ENCODE measurements at places on chromosomes 5 and 9. TPM values are rescaled to one million over a fixed set of nuclear protein-coding genes. Genes with fewer than 3 reads are reported as not detected.

DNA sequence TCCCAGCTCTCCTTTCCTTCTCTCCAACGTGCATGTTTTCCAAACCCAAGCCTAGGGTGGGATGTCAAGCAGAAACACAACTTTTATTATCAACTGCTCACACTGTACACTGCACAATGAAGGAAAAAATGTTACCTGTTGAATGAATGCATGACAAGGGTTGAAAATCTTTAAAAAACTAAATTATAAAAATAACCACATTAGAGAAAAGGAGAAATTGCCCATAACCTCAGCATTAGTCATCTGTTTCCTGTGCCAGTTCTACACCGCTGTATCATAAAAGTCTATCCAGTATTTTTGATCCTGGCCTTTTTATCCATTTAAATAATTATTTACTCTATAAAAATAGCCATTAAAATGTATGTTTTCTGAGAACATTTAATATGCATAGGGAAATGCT, 101.1 kb downstream of the APBA1 start:
- no peak for DNase-seq

DNA sequence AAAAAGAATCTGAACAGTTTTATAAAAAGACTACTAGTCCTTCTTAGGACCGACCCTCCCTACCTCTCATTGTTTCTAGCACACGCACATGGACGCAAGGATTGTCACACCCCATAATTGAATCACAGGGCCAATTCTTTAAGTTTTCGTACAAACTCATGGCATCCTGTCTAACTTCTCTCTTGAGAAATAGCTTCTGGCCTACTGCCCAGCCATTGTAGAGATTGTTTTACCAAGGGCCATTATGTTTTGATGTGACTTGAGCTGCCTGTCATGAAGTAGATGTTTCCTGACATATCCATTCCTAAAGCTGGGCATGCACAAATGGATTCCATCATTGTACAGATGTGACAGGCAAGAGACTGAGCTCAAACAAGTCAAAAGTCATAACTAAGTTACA, 1672.1 kb upstream of the C9orf72 start:
- DNase-seq = no peak

DNA sequence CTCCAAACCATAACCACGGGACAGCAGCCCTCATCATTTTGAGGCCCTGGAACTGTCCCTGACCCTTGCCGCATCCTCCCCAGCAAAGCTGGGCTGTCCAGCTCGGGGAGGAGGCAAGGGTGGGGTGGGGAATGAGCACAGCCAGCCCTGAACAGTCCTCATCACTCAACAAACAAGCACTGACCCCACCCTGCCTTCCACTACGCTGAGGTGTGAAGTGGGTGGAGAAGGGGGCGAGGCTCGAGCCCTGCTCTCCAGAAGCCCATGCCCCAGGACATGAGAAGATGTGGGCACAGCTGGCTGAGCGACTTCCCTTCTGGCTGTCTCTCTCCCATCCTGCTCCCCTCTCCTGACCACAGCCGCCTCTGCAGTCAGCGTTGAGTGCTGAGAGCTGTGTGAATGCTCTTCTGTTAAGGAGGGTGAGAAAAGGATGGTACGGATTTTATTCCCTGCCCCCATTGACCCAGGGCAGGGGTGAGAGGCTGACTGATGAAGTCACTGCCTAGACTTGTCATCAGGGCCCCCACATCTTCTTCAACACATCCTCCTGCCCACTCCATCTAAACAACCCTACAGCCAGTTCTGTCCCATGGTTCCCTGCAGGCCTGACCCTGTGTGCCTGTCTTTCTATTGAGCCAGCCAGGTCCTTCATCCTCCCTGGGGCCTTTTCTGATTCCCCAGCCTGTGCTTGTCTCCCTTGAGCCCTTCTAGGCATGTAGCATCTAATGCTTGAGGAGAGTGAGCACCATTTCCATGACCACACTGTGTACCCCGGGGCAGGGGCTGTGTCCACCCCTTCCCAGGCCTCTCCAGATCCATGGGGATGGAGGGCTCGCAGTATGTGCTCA, 276.0 kb downstream of the FSTL4 start:
- no peak for DNase-seq

- DNase-seq = no peak
Observed at GRCh38 chr9:113962396-113962795, 86.3 kb downstream of the ZNF618 start.

DNA sequence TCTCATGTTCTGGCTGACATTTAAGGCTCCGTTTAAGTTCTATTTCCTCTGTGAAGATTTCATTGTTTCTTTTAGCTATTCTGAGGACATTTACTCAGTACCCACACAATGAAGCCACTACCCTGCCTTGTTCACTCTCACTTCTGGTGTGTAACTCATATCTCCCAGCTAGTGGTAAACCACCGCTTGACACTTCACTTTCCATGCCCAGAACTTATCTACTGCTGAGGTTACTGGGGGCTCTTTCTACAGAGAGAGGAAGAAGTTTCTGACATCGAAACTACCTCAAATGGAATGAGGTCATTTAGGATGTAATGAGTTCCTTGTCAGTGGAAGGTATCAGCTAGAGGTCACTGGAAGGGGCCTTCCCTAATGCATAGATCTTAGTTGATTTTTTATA, 501.5 kb downstream of the DMAC1 start:
- no peak for DNase-seq

- no peak for DNase-seq
Observed at GRCh38 chr5:65163698-65164097, 318.0 kb downstream of the ADAMTS6 start.

DNA sequence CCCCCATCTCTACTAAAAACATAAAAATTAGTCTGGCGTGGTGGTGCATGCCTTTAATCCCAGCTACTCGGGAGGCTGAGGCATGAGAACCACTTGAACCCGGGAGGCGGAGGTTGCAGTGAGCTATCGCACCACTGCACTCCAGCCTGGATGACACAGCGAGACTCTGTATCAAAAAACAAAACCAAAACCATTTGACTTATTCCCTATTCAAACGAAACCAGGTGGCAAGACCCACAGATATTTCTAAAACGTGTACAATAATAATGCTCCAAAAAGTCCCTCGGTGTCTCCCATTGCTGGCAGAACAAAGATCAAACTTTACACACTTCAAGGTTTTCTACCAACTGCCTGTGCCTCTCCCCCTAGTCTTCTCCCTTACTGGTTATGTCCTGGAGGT, 29.8 kb downstream of the HMGCR start:
- no peak for DNase-seq

DNA sequence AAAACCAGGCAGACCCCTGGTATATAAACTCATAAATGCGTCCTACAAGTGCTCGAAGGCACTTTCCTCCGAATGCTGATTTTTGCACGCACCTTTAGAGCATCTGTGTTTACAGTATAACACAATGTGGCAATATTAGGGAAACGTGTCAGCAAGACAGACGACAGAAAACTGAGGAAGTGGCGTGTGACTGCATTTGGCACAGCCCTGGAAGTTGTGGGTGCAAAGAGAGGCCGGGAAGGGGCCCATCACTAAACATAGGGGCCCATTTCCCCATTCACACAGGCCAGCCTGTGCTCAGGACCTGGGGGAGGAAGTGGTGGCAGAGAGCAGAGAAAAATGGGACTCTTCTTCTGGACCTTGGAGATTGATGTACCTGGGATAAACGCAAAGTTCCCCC, 48.2 kb downstream of the RASGEF1C start:
- no peak for DNase-seq

- DNase-seq = peak; percentile 36
Observed at GRCh38 chr5:9099689-9100088, 446.2 kb downstream of the SEMA5A start.

- no peak for DNase-seq
Observed at GRCh38 chr5:60312098-60312497, 387.9 kb downstream of the DEPDC1B start.

DNA sequence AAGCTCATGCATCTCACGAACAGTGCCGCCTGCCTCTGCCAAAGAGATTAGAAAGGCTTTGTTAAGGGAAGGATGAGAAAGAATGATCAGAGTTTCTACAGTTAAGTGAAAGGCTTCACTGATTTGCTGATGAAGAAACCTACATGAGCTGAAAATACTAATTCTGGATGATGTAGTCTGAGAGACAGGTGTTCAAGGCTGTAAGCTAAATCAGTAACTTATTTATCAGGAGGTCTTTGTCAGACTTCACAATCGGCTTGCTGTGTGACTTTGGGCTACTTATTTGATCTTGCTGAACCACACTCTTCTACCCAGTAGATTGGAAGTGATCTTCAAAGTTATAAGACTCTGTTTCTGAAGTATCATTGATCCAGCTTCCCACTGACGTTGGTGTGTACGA, 264.2 kb downstream of the RAB3C start:
- DNase-seq = no peak

GRCh38 chr9:79061752-79062616, 509.8 kb upstream of the TLE4 start:
- DNase-seq = no peak

CAMK2A gene
- total RNA-seq = 0.15 TPM

DNA sequence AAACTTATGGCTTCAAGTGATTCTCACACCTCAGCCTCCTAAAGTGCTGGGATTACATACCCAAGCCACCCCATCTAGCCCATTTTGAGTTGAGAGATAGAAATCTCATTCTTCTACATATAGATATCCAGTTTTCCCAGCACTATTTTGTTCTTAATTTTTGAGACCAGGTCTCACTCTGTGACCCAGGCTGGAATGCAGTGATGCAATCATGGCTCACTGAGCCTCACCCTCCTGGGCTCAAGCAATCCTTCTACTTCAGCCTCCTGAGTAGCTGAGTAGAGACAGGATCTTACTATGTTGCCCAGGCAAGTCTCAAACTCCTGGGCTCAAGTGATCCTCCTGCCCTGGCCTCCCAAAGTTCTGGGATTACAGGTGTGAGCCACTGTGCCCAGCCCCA, 60.9 kb upstream of the CTNNA1 start:
- DNase-seq = no peak

- DNase-seq = peak; percentile 75
Observed at GRCh38 chr5:142915813-142916424, 145.7 kb downstream of the ARHGAP26 start.

STKLD1 gene
- total RNA-seq = 0.57 TPM

GRCh38 chr5:24547132-24547531, 97.6 kb downstream of the CDH10 start:
- no peak for DNase-seq

RORB gene
- 0.26 TPM for total RNA-seq

- DNase-seq = no peak
Observed at GRCh38 chr5:126053630-126054029, 369.6 kb upstream of the GRAMD2B start.

GRCh38 chr9:120348951-120349429, 231.0 kb downstream of the CDK5RAP2 start:
- DNase-seq = peak; percentile 83

GRCh38 chr5:87780831-87781760, 368.4 kb upstream of the CCNH start:
- DNase-seq = peak; percentile 88

- no peak for DNase-seq
Observed at GRCh38 chr9:21579247-21579671, 97.1 kb upstream of the IFNE start.
